ENCODE measurements at places on chromosomes 7 and 10.

DNA sequence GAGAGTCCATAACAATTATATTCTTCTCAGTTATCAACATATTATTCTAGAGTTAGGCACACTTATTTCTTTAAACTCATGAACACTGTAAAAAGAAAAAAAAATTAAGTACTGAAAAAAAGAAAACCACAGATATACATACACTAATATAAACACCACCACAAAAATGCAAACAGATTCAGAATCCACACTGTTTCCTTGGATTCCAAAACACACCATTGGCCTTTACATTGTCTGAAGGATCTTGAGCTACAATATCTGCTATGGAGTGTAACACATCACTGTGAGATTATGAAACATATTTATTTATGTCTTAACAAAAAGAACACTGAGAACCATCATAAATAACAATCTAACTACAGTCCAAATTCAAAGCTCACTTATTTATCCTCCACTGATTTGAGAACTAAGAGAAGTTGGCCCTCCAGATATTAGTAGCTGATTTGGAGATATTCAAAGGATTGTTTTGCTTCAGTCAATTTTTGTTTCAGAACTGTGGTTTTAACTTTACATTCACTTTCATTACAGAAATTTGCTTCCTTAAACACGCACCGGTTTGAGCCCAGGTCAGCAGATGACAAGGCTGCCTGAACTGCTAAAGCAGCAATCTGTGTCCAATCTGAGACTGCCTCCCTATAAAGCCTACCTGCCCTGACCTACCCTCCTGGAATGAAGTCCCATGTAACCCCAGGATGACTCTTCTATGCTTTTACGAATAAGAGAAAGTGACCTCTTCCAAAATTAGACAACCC lies 47.0 kb upstream of the CDK1 start:
- DNase-seq, result no peak

DNA sequence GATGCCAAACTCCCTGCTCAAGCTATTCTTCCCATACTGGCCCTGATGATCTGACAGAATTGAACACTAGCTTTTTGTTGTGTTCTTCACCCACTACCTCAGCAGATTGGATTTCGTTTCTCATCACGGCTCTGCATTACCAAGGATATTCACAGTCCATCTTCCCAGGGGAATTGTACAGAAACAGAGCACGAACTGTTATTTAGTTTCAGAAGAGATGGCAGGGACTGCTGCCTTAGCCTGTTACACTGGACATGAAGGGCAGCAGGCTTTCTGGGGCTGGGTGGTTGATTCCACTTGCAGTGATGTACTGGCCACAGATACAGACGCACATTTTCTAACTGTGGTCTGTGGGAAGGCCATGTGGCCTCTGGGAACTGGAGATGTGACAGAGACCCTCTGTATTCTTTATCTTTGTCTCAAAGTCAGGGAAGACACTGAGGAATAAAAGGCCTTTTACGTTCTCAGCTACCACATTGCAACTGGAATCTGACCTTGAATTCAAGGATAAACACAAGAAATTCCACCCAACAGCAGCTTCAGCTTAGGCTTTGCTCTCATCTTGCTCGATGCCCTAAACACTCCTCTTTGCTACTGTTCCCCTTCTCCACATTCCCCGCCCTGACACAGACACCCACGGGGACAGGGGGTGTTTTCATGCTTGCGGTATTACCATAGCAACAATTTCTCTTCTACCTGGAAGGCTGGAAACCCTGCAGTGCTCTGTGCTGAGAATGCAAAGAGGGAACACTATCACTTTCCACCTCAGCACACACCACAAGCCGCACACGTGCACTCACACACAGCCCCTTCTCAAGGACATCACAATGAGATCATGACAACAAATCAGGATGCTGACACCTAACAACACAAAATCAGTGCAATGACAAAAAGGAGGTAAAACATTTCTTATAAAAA lies 81.7 kb downstream of the RNF216 start:
- no peak for DNase-seq

- no peak for DNase-seq
Observed at GRCh38 chr10:75640803-75641202, 209.4 kb downstream of the LRMDA start.

DNA sequence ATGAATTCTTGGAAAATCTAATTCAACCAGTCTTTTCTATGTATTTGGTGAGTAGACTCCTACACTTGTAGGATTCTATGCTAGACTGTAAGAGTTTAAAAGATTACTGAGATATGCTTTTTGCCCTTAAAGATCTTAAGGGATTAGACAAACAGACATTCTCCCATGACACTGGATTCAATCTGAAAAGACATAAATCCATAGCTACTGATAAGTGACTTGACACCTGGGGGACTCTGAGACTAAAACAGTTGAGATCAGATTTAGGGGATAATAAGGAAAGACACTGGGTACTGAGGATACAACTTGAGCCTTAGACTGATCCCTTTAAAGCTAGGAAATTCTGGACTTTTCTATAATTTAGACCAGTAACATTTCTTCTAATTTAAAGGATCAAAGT lies 1233.4 kb downstream of the XPNPEP1 start:
- no peak for DNase-seq

GRCh38 chr10:92385831-92386230 lies 94.9 kb downstream of the MARCHF5 start:
- DNase-seq, result no peak

GRCh38 chr10:27518261-27518660 lies 14.2 kb downstream of the RAB18 start:
- DNase-seq, result no peak

- DNase-seq, result no peak
Observed at GRCh38 chr10:64574371-64574770, 1053.2 kb downstream of the REEP3 start.

DNA sequence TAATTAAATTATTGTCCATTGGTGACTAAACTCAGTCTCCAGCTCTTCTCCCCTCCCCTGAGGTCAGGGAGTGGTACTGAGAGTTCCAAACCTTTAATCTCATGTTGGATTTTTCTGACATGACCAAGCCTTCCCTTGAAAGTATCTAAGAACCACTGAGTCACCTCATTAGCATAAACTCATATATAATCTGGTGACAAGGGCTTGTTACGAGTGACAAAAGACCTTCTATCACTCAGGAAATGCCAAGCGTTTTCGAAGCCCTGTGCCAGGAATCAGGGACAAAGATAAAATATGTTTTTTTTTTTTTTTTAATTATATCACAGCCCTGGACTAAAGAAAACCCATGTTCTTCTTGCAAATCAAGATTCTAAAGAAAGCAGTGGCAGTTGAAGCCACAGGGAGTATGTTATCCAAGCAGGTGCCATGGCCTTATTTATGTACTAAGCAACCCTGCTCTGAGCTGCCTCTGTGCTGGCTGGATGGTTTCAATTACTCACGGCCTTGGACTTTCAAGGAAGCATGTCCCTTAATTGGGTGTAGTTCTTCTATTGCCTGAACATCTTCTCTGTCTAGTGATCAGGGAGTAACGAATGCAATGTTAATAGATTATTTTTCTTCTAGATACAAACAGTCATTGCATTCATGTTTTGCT lies 169.0 kb upstream of the PRKCQ start:
- no peak for DNase-seq

- DNase-seq, result no peak
Observed at GRCh38 chr7:111006040-111006439, 84.9 kb upstream of the LRRN3 start.

GRCh38 chr7:18901351-18901750 lies 216.1 kb downstream of the TWIST1 start:
- DNase-seq, result no peak

- DNase-seq, result no peak
Observed at GRCh38 chr10:19762026-19762425, 54.2 kb upstream of the PLXDC2 start.

DNA sequence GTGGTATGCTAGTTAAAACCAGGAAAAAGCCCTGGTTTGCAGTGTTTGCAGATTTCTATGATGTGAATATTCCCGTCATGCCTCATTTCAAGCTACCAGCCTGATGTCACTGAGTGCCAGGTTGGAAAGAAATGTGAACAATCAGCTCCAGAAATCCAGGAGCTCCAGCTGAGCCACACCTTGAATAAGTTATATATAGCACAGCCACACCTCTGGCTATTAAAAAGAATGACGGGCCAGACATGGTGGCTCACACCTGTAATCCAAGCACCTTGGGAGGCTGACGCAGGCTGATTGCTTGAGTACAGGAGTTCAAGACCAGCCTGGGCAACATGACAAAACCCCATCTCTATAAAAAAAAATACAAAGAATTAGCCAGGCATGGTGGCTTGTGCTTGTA lies 18.7 kb upstream of the SLF2 start:
- DNase-seq, result no peak

GRCh38 chr7:7384228-7384627 lies 151.4 kb downstream of the COL28A1 start:
- DNase-seq, result no peak

DNA sequence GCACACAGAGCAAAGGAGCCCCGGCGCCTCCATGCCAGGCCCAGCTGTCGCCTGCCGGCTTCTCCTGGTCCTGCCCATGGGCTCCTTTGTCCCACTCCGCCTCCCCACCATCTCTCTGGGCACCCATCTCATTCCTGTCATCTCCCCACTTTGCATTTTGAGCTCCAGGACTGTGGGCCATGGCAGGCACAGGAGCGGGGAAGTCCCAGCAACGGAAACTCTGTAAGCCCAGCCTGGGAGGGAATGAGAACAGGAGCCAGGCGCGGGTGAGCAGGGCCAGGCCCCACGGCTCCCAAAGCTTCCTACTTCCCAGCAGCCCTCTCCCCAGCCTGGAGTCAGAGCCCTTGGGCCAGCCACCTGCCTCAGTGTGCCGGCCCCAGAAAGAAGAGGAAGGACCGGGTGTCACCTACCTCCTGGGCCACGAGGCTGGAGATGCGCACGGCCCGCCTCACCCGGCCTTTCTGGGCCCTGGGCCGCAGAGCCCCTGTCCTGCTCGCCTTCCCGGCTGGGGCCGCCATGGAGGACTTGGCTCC lies 23.1 kb downstream of the KCNH2 start:
- no peak for DNase-seq

DNA sequence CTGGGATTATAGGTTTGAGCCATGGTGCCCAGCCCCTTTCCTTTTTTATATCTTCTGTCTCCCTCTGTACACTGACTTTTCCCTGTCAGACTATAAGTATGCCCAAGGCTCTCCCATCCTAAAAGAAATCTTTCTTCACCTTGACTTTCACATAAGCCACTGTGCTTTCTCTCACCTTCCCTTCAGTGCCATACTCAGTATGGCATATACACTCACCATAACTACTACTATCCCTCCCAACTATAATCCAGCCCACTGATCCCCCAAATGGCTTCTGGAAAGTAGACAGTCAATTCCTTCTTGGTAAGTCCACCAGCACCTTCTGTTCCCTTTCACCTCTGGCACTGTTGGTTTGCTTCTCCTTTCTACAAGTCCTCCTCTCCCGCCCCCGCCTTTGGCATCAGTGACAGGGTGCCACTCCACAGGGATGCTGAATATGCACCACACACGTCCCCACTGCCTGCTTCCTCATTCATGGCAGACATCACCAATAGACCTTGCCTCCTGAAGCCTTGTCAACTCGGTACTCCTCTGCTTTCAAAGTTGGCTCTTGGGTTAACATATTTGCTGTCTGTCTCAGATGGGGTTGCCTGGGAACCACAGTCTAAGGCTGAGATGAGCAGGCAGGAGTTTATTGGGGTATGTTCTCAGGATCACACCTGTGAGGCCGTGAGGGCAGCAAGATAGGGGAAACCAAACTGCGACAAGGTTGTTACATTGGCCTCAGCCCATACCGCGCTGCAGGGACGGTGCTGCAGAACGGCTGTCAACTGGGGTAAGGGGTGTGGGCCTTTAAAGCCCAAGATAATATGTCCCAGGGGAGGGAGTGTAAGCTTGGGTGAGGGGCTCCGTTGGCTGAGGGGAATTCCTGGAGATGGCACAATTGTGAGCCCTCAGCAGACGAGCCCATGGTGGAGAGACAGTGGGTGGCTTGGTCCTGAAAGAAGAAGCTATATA lies 7.2 kb upstream of the PSAP start:
- peak; percentile 58 for DNase-seq

DNA sequence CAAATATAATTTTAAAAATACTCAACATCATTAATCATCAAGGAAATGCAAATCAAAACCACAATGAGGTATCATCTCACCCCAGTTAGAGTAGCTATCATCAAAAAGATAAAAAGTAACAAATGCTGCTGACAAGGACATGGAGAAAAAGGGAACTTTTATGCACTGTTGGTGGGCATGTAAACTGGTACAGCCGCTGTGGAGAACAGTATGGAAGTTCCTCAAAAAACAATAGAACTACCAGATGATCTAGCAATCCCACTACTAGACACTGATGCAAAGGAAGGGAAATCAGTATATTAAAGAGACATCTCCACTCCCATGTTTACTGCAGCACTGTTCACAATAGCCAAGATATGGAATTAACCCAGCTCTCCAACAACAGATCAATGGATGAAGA lies 384.5 kb downstream of the PLXDC2 start:
- no peak for DNase-seq

- DNase-seq, result no peak
Observed at GRCh38 chr7:80659120-80660055, 20.9 kb downstream of the CD36 start.

DNA sequence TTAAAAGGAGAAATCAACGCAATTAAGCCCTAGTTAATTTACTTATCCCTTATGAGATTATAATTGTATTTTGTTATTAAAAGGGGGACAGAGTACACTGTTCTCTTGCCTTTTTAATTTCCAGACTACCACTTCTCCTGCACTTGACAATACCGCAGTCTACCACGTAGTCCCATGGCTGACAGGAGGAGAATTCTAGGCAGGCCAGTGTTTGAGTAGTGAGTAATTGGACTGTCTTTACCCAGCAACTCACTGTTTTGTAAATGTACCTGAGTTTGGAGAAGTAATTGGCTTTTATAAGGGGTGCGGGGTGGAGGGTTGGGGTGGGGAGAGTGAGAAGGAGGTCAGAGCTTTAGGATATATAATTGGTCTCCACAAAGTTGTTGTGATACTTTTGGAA lies 85.4 kb downstream of the CFTR start:
- no peak for DNase-seq

DNA sequence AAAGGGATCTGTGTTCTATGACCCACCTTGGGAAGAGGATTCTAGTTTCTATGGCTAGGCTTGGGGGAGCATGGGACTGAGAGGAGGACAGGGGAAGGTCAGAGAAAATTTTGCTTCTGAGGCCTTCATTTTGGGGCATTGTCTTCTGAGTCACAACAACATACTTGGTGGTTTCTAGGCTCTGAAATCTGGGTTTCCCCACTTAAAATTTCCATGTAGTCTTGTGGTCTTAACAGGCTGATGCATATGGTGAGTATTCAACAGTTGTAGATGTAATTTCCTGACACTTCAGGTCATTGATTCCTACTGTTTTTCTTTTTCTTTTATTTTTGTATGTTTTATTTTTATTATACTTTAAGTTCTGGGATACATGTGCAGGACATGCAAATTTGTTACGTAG lies 88.5 kb downstream of the ANKRD7 start:
- DNase-seq, result no peak
